ENCODE measurements at places on chromosomes 2 and 18.

DNA sequence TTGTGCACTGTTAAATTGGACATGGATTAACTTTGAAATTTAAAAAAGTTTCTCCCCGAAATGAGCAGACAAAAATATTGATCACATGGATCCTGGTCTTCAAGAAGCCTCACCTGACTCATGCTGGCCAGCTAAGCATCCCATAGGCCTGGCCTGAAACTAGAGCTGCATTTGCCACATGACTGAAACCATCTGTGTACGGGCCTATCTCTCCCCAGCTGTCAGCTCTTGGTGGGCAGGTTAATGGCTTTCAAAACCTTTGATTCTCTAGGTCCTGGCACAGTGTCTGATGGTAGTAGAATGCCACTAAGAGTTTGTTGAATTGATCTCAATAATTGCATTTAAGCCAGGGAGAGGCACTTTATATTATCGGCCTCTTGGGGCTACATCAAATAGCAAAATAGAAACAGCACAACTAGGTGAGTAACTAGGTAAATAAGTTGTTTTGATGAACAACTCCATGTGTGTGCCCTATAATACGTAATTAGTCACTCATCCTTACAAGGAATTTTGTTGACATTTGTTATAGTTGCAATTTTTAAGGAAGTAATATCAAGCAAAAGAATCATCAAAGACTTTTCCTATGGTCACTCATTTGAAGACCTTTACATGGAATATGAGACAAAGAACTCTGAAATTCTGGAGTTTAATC, 251.1 kb downstream of the SP3 start:
- no peak for DNase-seq

- DNase-seq: no peak
These were observed 140.6 kb upstream of the NOSTRIN start for GRCh38 chr2:168661863-168662256.

GRCh38 chr2:108908713-108909070, 80.3 kb downstream of the EDAR start:
- no peak for DNase-seq

DNA sequence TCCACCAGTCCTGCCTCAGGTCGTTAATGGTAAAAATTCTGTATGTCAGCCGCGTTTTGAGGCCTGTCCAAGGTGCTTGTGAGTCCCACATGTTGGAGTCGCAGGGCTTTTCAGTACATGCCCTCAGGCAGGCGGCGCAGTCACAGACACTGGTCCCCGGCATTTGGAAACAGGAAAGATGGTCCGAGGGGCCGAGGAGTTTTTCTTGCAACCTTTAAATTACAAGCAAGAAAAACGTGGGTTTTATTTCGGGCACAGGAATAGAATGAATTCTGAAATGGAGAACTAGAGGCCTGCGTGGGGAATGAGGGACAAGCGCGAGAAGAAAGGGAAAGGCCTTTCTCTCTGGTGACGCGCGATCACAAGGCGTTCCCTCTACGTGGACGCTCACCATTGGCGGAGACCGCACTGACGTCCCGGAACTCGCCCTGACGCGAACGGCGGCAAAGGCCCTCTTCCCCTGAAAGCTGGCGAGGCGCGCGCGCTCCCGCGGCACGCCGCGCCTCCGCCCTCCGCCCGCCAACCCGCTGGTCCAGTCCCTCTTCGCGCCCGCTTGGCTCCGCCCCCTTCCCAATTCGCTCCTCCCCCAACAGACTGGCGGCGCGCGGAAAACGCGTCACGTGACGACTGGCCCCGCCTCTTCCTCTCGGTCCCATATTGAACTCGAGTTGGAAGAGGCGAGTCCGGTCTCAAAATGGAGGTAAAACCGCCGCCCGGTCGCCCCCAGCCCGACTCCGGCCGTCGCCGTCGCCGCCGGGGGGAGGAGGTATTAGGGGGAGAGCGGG, at the start of gene HNRNPA3:
TSS of gene HNRNPA3 (plus strand) at position 689 of the 785 bp plus-strand sequence. CDS start at position 695, 6 bp downstream.
- DNase-seq: peak; percentile 99

- DNase-seq: no peak
These were observed 100.7 kb upstream of the CCDC195 start for GRCh38 chr2:224816816-224817215.

- no peak for DNase-seq
These were observed 220.8 kb downstream of the SH3RF3 start for GRCh38 chr2:109349503-109350465.

- DNase-seq: no peak
These were observed 72.0 kb downstream of the KCNE4 start for GRCh38 chr2:223123855-223124610.

- peak; percentile 56 for DNase-seq
These were observed 677 bp upstream of the COPS9 start for GRCh38 chr2:240136671-240137292.

DNA sequence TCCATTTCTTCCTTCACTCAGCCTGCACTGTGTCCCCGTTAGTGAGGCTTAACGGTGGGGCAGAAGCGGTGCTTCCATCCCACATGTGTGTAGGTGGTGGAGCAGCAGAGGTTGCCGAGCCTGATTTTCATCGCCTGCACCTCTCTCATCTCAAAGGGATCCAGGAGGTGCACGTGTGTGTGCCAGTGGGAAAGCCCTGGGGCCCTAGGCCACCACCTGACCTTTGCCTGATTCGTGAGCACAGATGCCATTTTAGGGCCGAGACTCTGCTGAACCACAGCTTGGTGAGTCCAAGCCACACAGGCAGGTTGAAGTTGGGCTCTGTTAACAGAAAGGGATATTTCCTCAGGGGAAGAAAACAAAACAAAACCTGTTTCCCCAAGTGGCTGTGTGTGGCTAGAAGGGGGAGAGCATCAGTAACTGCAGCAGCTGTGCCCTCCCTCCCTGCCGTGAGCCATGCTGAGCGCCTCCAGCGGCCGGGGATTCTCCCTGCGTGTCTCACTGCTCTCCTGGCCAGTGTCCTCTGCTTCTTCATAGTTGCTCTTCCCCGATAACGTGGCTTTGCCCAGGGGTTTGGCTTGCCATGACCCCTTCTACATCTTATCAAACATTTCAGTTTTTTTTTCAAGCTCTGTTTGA, 81.5 kb downstream of the MAPRE2 start:
- DNase-seq: peak; percentile 44

- DNase-seq: no peak
These were observed 39.1 kb upstream of the DTNB start for GRCh38 chr2:25712455-25712854.

DNA sequence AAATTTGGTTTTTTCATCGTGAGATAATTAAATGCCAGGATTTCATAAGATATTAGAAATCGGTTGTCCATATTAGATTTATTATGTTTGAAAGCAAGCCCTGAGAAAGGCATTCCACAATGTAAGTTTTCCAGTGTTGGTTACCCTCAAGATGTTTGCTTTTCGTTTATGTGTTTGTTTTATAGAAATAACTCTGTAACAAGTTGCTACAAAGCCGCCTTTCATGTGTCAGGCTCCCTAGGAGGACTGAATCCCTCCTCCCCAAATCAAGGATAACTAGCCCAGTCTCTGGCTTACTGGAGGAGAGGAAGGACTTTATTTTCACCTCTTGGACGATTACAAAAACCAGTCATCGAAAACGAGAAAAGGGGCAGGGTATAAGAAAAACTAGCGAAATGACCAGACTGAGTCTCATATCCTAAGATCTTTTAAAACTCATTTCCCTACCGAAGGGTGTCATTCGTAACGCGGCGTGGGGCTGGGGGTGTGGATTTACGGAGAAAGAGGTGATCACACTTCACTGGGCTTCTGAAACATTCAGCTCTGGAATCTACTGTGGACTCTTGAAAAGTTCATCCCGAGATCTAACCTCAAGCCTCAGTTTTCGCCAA, 1.0 kb upstream of the PEX13 start:
- DNase-seq: peak; percentile 63

- no peak for DNase-seq
These were observed 592.3 kb upstream of the ID2 start for GRCh38 chr2:8089596-8089995.

DNA sequence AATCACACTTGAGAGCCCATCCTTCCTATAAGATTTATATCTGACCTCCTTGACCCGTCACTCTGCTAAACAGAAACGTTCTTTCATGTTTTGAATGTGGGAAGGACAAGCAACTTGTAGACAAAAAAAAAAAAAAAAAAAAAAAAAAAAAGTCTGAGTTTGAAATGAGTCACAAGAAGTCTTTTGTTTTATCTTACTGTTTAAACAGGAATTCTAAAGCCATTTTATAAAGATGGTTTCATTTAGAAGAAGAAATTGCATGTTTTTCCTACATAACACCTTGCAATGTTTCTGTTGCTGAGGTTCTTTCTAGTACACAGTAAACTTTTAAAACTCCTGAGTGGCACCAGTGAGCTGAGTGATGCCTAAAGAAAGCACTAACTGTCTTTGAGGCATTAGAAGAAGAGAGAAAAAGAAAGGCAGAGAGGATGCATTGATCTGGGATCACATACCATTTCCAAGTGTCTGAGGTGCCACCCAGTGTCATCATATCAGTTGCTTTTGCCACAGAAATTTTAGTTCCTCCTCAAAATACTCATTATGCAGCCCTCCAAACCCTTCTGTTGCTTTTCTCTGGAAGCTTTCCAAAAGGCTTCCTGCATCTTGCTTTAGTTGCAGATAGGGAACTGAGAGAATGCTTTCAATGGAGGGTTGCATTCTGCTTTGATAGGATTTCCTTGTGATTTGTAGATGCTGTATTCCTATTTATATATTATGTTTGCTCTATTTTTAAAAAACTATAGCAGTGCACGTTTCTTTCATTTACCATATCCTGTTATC, 69.1 kb downstream of the ACVR2A start:
- no peak for DNase-seq

- DNase-seq: peak; percentile 34
These were observed 35.0 kb downstream of the EMILIN2 start for GRCh38 chr18:2881840-2882195.

DNA sequence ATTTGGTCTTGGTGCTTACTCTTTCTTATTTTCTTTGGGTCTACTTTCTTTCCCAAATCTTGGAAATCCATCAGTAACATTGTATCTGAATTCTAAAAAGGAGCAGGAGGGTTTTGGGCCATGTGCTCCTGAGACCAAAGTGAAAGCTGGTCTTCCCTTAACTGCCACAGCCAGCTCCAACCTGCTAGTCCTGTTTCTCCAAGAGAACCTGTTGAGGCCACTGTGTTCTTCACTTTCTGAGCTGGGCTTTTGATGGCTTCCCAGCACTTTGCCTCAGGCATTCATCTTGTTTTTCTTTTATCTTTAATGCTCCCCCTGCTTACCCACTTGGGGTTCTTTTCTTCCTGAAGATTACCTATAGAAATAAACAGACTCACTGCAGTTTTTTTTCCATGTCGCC, 53.3 kb downstream of the ARHGAP28 start:
- DNase-seq: no peak

DNA sequence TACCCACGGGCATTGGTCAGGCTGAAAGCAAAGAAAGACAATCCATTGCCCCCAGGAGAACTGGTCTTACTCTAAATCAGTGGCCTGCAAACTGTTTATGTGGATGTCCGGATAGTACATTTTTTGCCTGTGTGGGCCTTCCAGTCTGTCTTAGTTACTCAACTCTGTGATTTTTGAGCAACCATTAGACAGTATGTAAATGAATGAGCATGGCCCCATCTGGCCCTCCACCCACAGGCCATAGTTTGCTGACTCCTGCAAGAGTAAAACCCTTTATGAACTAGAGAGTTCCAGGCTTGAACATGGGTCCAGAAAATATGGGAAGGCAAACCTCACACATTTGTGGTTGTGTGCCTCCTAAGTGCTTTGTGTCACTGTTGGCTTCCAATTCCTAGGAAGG, 55.7 kb upstream of the CYP1B1 start:
- no peak for DNase-seq

- no peak for DNase-seq
These were observed 279.5 kb upstream of the PKDCC start for GRCh38 chr2:41768310-41768709.

- no peak for DNase-seq
These were observed 47.4 kb upstream of the SMAD7 start for GRCh38 chr18:48997985-48998831.

DNA sequence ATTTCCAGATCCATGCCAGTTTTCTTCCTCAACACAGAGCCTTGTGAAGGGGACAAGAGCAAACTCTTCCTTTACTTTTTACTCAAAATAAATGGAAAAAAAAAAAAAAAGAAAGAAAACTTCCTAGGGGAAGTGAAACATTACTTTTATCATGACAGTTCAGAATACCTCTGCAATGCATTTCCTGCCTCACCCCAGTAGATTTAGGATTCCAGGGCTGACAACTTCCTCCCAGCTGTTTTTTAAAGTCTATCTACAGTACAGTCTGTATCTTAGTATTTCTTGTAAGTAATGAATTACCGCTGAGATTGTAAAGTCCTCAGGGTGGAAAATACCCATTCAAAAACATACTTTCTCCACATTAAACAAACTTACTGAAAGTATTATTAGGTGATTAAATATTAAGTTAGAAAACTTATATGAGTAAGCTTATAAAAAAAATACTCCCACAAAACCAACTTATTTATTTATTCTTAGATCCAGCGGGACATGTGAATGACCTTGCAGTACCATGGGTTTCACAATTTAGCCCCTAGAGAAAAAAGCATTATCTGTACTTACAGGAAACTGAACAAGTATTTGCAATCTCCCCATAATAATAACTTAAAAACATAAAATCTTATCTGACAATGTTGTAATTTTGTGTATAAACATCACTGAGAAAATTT, 117.7 kb downstream of the RBMS1 start:
- DNase-seq: no peak

- DNase-seq: peak; percentile 60
These were observed 15.4 kb upstream of the MLPH start for GRCh38 chr2:237471438-237472186.

DNA sequence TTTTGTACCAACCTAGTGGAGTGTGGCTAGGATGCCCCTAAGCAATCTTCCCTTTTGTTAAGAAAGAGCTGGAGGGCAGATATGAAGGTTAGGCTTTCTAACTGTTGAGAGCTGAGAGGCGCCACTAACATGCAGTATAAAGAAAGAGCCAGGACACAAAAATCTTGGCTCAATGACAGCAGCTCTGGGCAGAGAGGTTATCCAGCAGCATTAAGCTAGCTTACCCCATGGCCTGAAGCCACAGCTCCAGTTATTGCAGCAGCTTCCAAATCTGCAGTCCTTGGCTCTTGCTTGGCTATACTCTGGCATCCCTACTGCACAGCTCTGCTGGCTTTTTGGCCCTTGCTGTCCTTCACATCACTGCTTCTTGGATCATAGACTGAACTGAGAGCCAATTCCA, 213.4 kb downstream of the GPD2 start:
- DNase-seq: no peak

- DNase-seq: no peak
These were observed 4.5 kb upstream of the COL3A1 start for GRCh38 chr2:188969651-188970050.

- DNase-seq: no peak
These were observed 73.6 kb upstream of the RBM44 start for GRCh38 chr2:237724811-237725478.

- DNase-seq: no peak
These were observed 301.8 kb downstream of the TRIB2 start for GRCh38 chr2:13018490-13018889.

DNA sequence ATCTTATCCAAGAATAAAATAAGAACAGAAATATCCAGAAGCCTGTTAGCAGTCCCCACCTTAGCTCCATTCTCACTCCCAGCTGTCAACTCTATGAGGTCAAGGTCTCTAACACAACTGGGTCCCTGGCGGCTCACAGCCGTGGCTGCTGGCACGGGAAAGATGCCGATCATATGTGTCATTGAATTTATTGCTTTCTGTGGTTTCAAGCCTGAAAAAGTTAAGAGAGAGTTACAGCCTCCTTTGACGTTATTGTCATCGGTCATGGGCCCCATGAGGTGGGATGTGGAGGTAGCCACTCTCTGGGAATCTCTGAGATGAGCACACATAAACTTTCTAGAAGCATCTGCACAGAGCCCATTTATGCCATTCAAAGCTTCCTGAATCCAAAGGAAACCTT, 28.7 kb upstream of the CABLES1 start:
- no peak for DNase-seq
